ENCODE measurements at places on chromosomes 13 and 19.

- DNase-seq = no peak
Measured at GRCh38 chr13:26583662-26584061, 26.2 kb downstream of the WASF3 start.

DNA sequence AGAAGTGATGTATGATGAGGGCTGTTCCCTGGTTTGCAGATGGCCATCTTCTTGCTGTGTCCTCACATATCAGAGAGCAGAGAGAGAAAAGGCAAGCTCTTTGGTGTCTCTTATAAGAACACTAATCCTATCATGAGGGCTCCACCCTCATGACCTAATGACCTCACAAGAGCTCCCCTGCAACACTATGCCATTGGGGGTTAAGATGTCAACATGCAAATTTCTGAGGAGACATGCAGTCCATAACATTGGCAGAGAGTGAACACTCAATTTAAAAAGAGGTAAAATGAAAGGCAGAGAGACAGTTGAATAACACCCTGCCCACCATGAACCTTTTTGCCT, 10.9 kb downstream of the FAM187B start:
- DNase-seq = no peak

DNA sequence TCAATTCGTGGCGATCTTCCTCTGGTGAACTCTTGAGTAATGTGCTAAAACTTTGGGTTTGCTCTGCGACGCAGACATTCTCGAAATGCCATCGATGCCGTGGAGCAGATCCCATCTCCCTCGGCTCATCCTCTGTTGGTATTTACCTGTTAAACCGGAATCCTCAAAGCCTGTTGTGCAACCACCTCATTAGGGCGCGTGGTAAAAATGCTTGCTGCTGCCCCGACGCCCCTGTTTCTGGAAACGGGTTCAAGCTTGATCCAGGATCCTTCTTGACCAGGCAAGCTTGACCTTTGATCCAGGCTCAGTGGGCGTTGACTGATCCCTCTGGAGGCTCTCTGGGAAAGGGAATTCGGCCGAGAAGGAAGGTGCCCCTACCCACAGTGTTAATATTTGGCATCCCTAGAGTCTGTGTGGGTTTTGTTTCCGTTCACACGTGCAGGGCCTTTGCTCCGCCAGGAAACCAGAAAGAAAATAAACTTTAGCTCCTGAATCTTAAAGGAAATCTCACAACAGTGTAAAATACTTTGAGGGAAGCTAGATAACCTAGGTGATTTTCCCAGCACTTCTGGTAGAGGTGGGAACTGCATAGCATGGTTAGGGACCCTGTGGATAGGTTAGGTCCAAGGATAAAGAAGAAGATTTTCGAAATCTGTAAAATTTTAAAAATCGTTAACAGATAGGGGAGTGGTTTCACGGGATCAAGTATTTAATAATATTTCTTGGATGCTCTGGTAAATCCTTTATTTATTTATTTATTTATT, 1.1 kb downstream of the LSM14A start:
- DNase-seq = peak; percentile 77

DNA sequence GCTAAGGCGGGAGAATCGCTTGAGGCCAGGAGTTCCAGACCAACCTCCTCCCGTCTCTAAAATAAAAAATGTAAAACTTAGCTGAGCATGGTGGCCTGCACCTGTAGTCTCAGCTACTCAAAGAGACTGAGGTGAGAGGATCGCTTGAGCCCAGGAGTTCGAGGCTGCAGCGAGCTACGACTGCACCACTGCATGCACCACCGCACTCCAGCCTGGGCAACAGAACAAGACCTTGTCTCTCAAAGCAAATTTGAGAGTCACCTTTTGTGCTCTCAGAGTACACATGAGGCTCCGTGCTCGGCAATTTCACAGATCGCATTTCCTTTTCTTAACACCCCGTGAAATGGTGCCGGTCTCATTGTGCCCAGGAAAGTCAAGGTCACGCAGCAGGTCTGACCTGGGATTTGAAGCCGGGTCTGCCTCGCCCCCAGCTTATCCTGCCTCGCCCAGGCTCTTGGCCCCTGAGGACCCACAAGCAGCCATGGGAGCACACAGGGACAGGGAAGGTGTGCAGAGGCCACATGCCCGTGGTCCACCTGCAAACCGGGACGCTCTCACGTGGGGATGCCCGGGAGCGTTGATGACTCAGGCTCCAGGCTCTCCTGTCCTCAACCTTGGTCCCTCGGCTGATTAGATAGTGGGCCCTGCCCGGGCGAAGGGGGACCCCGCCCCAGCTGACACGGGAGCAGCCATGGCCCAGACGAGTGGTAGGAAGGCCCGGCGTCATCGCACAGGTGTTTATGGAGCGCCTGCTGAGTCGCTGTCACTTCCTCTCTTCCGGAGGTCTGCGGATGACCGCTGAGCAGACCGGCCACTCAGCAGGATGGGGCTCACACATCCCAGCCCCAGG, 1.1 kb upstream of the SMIM24 start:
- no peak for DNase-seq

- peak; percentile 17 for DNase-seq
Measured at GRCh38 chr19:40744554-40745401, 5.5 kb downstream of the ACTMAP start.

- no peak for DNase-seq
Measured at GRCh38 chr19:55067869-55068268, 4.9 kb upstream of the RDH13 start.

- DNase-seq = no peak
Measured at GRCh38 chr13:110564472-110564985, 3.0 kb upstream of the RAB20 start.

DNA sequence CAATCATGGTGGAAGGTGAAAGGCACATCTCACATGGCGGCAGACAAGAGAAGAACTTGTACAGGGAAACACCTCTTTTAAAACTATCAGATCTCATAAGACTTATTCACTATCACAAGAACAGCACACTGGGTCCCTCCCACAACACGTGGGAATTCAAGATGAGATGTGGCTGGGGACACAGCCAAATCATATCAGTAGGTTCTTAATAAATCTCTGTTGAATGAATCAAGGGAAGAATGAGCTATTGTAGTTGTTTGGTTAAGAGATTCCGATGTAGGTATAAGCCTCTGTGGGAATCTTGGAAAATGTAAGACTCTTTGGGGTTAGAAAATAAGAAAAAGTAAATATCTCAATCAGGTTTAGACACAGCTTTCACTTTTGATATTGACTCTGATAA, 400.2 kb downstream of the KCNRG start:
- no peak for DNase-seq

GRCh38 chr13:74129500-74130191, 4.6 kb downstream of the KLF12 start:
- peak; percentile 79 for DNase-seq

DNA sequence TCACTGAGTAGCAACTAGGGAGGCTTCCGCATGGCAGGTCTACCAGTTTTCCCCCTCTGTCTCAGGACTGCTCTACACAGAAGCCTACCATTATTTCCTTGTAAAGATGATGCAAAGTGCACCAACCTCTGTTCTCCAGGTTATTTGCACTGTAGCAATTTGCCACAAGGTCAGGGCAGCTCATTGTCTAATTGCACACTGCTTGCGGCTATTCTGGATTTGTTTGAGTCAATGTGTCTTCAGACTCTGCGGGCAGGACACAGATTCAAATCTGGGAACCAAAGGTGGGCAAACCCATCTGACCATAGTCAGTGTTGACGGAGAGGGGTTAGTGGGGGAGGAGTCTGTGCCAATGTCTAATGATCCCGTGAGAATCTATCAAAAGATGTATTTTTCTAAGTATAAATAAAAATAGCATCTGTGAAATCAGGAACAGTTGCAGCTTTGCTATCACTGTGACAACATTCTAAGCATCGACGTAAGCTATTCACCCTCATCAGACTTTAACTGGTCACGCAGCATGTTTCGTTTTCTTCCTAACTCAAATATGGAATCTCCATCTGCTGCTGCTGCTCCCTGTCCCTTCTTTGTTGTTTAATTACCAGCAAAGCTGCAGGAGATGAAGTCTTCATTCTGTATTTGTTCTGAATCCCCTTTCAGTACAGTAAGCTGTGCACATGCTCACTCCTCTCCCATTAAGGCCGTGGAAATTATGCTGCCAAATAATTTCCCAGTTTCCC, 26.4 kb downstream of the CYSLTR2 start:
- DNase-seq = no peak

DNA sequence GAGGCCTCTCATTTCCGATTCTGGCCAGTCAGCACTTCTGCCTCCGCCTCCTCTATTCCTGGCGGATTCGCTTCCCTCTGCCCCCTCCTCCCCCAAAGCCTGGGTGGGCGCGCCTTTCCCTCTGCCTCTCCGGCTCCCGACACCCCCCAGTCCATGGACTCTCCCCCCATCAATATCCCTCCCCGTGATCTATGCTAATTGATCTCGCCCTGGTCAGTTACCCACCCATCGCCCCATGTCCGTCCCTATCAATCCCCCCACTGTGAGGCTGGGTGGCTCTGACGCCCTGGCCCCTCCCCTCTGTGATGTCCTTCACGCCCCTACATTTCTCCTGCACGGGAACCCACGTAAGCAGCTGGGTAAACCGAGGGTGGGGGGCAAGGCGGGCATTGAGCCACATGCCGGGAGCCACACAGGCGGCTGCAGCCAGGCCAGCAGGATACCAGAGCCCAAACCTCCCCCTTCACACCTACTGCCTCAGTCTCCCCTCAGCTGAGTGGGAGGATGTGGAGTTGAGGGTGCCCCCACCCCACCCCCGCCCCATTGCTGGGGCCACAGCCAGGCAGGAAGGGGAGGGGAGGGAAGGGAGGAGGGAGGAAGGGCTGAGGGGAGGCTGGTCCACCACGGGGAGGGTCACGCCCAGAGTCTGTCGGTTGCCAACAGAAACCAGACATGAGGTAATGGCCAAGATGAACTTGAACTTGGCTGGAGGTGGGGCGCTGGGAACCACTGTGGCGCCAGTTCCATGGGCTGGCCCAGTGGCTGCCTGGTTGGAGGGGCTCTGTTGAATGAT, 21.0 kb downstream of the SMIM24 start:
- DNase-seq = peak; percentile 2

DNA sequence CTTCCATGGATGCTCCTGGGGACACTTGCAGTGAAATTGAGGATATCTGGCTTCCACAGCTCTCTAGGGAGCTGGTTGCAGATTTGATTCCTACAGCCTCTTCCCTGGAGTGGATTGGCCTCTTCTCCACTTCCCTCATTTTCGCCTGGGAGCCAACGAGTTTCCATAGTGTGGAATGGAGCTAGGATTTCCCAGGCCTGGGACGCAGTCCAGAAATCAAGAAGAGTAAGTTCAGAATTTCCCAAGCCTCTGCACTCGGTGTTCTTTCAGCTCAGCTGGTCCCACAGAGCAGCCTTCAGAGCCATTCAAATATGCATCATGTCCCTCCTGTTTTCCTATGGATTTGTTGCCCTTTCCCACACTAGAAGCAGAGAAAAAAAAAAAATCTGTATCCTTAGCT, 68.2 kb downstream of the RAP2A start:
- DNase-seq = no peak

DNA sequence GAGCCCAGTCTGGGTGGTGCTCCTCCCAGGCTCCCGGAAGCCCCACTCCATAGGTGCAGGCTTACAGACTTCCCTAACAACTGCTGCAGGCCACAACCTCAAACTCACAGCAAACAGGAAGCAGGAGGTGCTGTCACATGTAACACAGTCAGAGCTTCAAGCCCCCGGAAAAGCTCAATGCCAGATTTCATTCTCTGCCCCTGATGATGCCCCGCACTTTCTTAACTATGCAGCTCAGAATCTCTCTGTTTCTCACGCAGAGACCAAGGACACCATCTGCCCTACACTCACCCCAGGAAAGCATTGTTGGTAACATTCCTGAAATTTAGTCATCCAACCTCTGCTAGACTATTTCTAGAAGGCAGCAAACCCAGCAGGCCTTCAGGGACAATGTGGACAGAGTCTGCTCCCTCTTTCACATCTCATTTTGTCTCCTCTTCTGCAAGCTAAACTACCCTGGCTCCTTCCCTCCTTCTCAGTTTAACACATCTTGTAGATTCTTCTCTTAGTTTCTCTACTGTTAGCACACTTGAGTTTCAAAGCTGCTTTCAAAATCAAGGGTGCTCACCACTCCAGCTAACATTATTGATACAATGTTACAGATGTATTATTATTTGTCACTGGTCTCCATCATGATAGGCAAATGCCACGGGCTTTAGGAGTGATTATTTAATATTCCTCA, 162.5 kb downstream of the KCTD12 start:
- no peak for DNase-seq

- no peak for DNase-seq
Measured at GRCh38 chr19:47363758-47364531, 14.8 kb downstream of the DHX34 start.

DNA sequence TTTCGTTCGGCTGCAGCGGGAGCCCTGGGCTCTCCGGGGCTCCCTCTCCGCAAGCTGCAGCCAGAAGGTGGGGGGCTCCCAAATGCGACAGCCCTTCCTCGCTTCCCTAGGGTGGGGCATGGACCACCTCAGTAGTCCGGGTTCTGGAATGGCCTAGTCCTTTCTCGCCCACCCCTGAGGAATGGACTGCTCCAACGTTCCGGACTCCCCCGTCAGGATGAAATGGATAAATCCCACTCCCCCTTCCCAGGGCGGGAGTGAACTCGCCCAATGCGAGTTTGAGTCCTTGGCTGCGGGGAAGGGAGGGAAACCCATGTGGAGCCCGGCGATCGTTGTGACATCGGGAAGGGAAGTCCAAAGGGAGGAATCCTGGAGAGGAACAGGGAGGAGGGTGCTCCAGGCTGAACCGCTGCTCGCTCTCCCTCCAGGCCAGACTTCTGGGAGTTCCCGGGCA, 5.5 kb downstream of the HRC start:
- peak; percentile 91 for DNase-seq

- no peak for DNase-seq
Measured at GRCh38 chr19:20863176-20863575, 59.9 kb upstream of the ZNF85 start.

DNA sequence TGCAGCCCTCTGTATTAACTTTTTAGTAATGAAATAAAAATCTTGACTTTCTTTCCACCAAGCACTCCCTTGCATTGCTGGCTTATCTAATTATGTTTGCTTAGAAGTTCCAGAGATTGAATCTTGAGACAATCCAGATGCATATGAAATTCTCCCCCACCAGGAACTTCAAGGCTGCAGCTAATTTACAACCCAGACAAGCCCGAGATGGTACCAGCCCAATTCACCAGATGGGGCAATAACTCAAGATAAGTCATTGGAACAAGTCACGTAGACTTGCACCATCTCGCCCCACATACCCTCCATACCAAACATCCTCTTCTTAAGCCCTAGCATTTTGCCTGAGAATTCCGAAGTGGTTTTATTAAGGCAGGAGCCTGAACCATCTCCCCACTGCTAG, 29.0 kb downstream of the UTP14C start:
- DNase-seq = no peak

DNA sequence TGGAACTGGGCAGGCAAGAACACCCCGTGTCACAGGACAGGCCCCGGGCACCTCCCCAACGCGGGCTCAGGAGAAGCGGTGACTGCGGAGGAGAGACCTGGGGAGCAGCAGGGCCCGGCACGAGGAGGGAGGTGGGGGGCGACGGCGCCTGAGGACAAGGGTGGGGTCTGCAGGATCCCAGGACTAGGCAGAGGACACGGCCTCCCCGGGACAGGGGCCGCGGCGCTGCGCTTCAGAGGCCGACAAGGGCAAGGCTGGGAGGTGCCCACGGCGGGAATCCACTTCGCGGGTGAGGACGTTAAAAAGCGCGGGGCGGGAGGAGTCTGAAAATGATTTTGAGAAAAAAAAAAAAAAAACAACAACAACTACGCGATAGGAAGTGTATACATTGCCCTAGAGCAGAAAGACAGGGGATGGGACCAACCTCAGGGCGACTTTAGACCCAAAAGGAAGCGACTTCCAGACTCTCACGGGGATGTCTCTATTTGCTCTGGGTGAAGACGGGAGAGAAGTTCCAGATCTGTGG, 44.9 kb downstream of the ZNF611 start:
- DNase-seq = no peak

- DNase-seq = no peak
Measured at GRCh38 chr13:34863360-34864135, 78.5 kb upstream of the NBEA start.
